ENCODE measurements at places on chromosomes 1 and 21. TPM values are rescaled to one million over a fixed set of nuclear protein-coding genes. Genes with fewer than 3 reads are reported as not detected.

Gene SELL
- total RNA-seq: 0.05 TPM

Gene C1orf167
- not detected for total RNA-seq

Gene UBE2Q1
- total RNA-seq: 42.1 TPM

Gene OR2T29
- not detected for total RNA-seq

Gene CNIH3
- total RNA-seq: 3.1 TPM

Gene UBXN10
- 0.24 TPM for total RNA-seq

Gene SLC44A3
- 1.5 TPM for total RNA-seq

Gene HSPG2
- total RNA-seq: 3,652 TPM

Gene DNTTIP2
- 28.5 TPM for total RNA-seq

Gene SLC16A4
- 1.2 TPM for total RNA-seq

Gene NECTIN4
- total RNA-seq: not detected

Gene PLA2G5
- not detected for total RNA-seq

Gene BRINP3
- not detected for total RNA-seq

Gene MYCL
- 2.5 TPM for total RNA-seq

Gene ALG14
- total RNA-seq: 0.73 TPM

Gene CHRNB2
- total RNA-seq: 0.12 TPM

Gene LRRC3
- 10.4 TPM for total RNA-seq

Gene DESI2
- 41.3 TPM for total RNA-seq

Gene RXFP4
- total RNA-seq: not detected

Gene VAMP4
- total RNA-seq: 3.9 TPM

Gene CA14
- not detected for total RNA-seq

Gene PHLDA3
- 74.8 TPM for total RNA-seq

Gene PRAMEF12
- total RNA-seq: not detected

Gene FCRL6
- total RNA-seq: not detected
